ENCODE measurements at places on chromosomes 4 and X. TPM values are rescaled to one million over a fixed set of nuclear protein-coding genes. Genes with fewer than 3 reads are reported as not detected.

GRCh38 chr4:186020106-186020792 is 48.7 kb upstream of the TLR3 start:
- DNase-seq = no peak

- no peak for DNase-seq
These were observed 577.4 kb upstream of the INTU start for GRCh38 chr4:127055357-127055756.

DNA sequence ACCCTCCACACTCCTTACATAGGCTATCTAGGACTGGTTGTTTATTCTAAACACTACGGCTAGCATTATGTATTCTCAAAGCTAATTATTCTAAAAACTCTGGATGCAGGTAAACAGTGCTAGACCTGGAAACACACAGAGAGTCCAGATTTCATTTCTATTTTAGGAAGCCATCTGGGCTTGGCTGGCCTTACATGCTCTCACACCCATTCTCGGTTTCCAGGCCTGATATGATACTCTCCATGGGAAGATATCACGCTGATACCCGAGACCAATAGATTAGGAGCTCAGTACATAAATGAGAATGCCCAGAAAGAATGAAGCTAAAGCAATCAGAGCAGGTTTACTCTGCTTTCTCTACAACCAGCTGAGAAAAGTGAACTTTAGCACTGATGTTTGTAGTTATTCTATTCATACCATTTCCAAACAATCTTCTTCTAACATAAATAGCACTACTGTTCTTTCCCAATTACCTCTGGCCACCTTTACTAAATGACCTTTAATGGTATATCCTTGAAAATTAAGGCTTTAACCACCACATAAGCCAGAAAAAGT is 973.3 kb downstream of the PCDH18 start:
- DNase-seq = no peak

GRCh38 chr4:153735906-153736461 is 23.8 kb downstream of the RNF175 start:
- no peak for DNase-seq

- DNase-seq = no peak
These were observed 20.1 kb upstream of the SMIM14 start for GRCh38 chr4:39658756-39659155.

GRCh38 chr4:15238720-15239119 is 189.1 kb upstream of the C1QTNF7 start:
- DNase-seq = no peak

GRCh38 chr4:138910914-138911336 is 104.7 kb upstream of the NOCT start:
- DNase-seq = peak; percentile 77

DNA sequence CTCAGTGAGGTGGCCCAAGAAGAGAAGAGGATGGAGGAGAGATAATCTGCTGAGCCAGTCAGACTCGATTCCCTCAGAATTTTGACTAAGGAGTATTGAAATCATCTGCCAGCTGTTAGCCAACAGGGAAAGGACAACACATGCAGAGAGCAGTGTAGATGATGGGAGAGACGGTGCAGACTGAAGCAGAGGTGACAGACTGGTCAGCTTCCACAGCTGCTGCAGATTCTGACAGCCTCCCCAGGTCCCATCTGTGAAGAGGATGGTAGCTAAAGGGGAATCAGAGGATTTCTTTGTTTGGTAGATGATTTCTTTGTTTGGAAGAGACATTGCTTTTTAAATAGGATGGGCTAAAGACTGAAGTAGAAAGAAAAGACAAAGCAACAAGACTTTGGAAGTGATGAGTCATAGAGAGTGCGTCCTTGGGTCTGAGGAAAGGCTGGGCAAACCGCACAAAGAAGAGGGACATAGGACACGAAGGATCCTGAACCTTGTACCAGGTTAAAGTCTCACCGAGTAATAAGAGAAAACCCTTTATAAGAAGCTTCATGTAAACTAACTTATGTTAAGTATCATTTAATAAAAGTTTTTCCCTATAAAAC is 27.6 kb downstream of the INTU start:
- no peak for DNase-seq

GRCh38 chr4:25440478-25441030 is 63.5 kb downstream of the ANAPC4 start:
- no peak for DNase-seq

- no peak for DNase-seq
These were observed 168.9 kb downstream of the IL1RAPL1 start for GRCh38 chrX:28756175-28756574.

- DNase-seq = no peak
These were observed 57.8 kb downstream of the SCFD2 start for GRCh38 chr4:53307819-53308780.

DNA sequence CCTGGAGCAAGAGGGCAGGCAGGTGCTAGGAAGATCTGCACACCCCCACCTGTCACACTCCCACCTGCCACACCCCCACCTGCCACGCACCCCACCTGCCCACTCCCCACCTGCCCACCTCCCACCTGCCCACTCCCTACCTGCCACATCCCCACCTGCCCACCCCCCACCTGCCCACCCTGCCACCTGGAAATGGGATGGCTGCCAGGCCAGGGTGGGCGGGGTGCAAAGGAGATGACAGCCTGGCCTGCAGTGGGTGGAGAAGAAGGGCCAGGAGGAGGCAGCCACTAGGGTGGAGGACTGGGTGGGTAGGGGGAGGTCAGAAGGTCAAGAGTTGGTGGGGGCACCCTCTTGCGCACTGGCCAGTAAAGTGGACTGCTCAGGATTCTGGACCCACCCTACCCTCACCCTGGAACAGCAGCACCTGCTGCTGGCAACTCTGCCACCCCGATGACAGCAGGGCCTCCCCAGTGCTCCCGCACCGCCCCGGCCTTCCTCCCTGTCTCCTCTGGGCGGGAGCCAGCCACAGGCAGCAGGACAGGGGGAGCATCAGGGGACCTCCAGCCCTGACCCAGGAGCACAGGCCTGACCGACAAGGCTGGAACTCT is 66.8 kb upstream of the NKX1-1 start:
- no peak for DNase-seq

- DNase-seq = no peak
These were observed 57.7 kb downstream of the SOX3 start for GRCh38 chrX:140447150-140447549.

DNA sequence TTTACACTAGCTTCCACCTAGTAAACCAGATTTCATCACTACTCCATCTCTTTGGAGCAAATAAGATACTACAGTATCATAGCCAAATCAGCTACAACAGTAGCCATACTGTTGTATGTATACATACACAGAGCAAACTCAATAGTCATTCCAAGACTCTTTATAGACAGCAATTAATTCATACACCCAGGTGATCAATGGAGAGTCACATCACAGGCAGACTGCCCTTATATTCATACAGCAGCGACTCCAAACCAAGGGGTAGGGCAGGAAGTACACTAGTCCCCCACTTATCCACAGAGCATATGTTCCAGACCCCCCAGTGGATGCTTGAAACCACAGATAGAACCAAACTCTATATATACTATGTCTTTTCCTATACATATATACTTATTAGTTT is 76.6 kb downstream of the FBXW7 start:
- no peak for DNase-seq

GRCh38 chr4:52877036-52877435 is 14.9 kb downstream of the RASL11B start:
- DNase-seq = no peak

- no peak for DNase-seq
These were observed 75.6 kb downstream of the FHIP1A start for GRCh38 chr4:151484396-151485102.

- no peak for DNase-seq
These were observed 47.4 kb upstream of the GPM6B start for GRCh38 chrX:13864264-13864663.

DNA sequence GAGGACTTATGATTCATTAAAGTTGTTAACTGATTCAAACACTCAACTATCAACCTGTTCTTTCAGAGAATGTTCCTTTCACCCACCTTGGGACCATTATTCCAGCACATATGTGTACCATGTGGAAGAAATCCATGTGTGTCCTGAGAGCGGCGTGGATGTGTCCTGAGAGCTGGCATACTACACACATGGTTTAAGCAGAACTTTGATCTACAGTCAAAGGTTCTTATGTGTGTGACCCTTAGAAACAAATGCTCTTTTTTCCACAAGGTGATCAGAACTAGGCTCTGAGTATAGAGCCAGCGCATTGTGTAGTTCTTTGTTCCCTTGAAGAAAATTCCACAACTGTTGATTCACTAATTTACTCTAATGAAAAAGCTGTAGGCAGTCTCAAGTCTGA is 332.0 kb downstream of the NR3C2 start:
- no peak for DNase-seq

DNA sequence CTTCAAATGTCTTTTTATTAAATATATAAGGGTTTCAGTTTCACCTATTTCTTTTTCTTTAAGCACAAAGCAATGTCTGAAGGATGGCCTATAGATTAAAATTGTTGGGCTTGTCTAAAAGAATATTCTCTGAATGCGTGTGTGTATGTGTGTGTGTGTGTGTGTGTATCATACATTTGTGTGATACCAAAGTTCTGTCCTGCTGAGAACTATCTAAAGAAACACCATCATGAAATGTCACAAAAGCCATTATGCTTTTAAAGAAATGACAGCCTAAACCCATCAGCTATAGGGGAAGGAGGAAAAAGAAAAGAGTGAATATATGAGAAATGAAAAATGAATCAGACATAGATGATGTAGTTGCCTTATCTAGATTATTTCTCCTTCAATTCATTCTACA is 1501.5 kb upstream of the TENM3 start:
- no peak for DNase-seq

DNA sequence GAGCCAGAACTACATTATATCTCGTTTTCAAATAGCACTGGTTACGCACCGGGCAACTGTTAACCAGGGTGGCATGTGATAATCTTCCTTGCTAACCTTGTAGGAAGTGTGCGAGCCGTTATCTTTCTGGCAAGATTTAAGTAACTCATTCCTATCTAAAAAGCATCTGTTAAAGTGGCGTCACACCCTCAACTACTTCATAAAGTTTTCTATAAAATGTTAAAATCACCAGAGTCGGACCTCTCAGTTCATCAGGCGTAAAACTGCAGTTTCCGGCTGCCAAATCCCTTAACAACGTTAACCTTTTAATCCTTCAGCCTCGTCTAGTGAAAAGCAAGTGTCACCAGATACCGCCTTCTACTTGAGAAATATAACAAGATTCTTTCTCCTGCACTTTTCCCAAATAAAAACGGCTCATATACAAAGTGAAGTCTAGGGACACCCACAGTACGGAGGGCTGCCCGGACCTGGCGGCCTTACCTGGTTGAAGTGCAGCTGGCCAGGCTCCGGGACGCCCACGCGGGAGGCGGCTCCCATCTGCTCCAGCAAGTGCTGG is 1.2 kb downstream of the SLC39A8 start:
- no peak for DNase-seq

DNA sequence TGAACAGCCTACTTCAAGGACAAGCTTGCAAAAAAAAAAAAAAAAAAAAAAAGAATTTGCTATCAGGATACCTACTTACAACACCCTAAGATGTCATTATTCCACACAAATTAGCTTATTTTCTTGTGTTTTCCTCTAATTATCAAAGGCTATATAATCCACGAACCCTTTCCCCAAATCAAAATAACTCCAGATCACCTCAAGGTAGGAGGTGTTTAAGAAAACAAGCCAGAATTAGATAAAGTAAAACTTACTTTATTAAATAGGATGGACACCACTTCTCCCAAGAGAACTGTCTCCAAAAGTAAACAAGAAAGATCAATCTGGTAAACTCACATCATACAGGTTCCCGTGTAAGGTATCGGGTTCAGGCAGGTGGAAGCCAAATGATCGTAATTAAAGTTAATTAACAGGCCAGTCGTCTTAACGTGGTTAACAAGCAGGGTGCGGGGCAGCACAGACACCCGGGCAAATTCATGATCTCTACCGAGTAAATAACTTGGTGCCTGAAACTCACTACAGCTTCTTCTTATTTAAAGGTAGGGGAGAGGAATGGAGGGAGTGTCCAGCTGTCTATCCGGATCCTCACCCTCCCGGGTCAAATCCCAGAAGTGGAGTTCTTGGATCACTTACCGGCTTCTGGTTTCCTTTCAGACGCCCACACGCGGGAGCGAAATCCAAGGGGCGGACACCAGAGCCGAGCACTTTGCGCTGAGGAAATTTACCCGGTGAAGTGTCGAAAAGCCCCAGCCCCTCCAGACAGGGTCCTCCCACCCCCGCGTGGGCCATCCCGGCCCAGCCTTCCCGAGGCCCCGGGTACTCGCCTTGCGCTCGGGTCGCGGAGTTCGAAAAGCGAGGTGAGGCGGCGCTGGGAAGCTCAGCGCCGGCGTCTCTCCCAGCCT is 708 bp downstream of the ARAP2 start:
- DNase-seq = peak; percentile 82

DNA sequence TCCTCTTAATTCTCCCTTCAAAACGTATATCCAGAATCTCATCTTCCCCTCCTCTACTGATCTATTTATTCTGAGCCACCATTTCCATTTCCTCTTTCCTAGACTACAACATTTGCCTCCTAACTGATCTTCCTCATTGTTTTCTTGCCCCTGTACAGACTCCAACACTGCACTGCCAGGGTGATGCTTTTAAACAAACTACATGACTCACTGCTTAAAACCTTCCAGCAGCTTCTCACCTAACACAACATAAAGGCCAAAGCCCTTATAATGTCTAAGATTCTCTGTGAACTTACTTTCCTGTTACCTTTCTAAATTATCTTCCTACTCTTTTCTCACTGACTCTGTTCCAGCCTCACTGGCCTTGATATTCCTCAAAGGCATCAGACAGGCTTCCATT is 161.0 kb upstream of the HS3ST1 start:
- no peak for DNase-seq

DNA sequence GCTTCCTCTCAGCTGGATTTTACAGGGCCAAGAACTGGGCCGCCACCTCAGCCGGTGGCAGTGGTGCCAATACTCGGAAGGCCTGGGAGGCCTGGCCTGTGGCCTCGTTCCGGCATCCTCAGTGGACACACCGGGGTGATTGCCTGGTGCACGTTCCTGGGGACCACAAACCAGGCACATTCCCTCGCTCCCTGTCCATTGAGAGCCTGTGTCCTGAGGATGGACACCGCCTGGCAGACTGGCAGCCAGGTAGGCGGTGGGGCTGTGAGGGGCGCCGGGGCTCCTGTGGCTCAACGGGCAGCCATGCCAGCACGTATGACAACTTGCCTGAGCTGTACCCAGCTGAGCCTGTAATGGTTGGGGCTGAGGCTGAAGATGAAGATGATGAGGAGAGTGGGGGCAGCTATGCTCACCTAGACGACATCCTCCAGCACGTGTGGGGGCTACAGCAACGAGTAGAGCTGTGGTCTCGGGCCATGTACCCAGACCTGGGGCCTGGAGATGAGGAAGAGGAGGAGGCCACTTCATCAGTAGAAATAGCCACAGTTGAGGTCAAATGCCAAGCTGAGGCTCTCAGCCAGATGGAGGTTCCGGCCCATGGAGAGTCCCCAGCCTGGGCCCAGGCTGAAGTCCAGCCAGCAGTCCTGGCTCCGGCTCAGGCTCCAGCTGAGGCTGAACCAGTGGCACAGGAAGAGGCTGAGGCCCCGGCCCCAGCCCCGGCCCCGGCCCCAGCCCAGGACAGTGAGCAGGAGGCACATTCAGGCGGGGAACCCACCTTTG is 70.4 kb downstream of the STARD8 start:
- no peak for DNase-seq

- DNase-seq = no peak
These were observed 91.3 kb downstream of the NKX6-1 start for GRCh38 chr4:84407554-84408407.

The VCX gene
- not detected for total RNA-seq

The TBC1D8B gene
- 14.9 TPM for total RNA-seq

The FAM47A gene
- not detected for total RNA-seq

The NXT2 gene
- 4.0 TPM for total RNA-seq

The OFD1 gene
- total RNA-seq = 35.2 TPM

The MUC7 gene
- not detected for total RNA-seq

The TMEM144 gene
- total RNA-seq = 67.1 TPM

The PDLIM3 gene
- total RNA-seq = 25.2 TPM

The STAP1 gene
- 13.2 TPM for total RNA-seq

The PNMA3 gene
- total RNA-seq = 1.2 TPM

The JADE3 gene
- 2.8 TPM for total RNA-seq

Measured in Peyer's patch (tissue), 4 donors.